Stimulated activated CD4-positive, alpha-beta T cell treated with anti-CD3 and anti-CD28 coated beads, Interleukin-12 subunit alpha, Interleukin-12 subunit beta, amount 100 ng/mL, for 4 hours (primary cell): ENCODE measurements at places on chromosomes 6 and 20.

DNA sequence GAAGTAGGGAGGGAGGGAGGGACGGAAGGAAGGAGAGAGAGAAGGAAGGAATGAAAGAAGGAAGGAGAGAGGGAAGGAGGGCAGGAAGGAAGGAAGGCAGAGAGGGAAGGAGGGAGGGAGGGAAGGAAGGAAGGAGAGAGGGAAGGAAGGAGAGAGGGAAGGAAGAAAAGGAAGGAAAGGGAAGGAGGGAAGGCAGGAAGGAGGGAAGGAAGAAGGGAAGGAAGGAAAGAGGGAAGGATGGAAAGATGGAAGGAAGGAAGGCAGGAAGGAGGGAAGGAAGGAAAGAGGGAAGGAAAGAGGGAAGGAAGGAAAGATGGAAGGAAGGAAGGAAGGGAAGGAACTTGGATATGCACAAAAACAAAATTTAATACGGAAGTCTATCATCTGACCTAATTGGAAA lies 844.5 kb upstream of the DEFB115 start:
- DNase-seq, result no peak

- no peak for DNase-seq
These were observed 144.3 kb upstream of the TENT5A start for GRCh38 chr6:81896525-81897503.

- peak; percentile 67 for DNase-seq
These were observed 388.4 kb upstream of the JARID2 start for GRCh38 chr6:14857501-14857900.

- DNase-seq, result no peak
These were observed 127.1 kb downstream of the MYO6 start for GRCh38 chr6:75876152-75876551.

DNA sequence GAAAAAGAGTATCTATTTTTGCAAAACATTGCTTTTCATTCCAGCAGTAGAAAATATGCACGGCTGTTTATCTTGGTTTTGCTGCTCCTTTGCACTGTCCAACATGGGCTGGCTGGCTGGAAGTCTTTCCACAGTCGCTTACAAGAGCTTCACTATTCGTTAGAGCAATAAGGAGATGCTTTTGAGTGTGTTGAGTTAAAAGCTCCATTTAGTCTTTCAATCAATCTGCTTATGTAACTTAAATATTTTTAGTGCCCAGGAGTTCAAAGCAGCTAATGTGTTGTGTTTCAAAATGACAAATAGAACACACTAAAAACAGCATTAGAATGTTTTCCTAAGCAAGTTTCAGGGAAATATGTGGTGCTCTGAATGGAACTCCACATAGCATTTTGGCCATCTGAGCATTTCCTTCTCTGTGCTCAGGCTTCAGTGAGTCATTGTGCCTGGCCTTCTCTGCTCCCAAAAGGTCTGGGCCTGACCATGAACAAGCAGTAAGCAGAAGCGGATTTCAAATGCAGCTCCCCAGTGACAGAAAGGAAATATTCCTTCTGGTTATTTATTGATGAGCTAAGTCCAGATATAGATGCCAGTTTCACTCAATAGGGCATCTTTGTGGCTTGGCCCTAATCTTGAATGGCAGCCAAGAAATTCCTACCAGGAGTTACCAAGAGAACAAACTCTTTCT lies 580.3 kb downstream of the TENT5A start:
- DNase-seq, result no peak

DNA sequence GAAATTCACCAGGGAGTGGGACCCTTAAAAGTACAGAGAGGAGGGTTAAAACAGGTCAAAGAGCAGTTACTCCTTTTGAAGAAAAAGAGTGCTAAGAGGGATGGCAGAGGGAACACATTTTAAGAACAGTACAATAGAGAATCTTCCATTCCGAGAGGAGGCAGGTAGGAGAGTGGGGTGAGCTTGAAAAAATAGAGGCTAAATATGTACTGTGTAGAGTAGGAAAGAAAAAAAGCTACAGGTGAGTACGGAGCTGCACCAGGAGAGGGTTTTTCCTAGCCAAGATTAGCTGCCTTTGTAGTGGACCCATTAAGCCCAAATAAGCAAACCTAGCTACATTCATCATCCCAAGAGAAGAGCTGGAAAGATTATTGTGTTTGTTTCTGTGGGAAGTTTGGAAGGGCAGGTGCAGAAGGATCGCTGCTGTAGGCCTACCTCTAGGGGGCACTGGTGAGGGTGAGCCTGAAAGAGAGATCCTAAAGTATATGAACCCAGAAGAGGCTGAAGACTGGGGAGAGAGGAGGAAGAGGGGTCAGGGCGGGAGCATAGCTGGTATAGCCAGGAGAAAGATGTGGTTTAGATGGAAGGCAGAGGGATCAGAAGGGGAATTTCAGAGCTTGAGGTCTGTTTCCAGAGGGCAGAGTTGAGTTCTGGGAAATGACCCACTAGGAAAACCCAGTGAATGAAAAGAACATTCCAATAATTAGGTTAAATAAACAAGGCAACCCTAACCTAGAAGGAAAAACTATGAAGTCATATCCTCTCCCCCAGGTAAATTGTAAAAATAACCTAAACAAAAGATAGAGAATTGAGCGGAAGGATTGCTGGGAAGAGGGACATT lies 50.2 kb upstream of the HINT3 start:
- peak; percentile 54 for DNase-seq
